NCI-H1694 treated with DMSO at 0.1 percent for 48 hours (cell line): ENCODE measurements at places on chromosomes 11 and 22.
A peak's percentile ranks its signal among the peaks of the same experiment; 100 is the strongest.

DNA sequence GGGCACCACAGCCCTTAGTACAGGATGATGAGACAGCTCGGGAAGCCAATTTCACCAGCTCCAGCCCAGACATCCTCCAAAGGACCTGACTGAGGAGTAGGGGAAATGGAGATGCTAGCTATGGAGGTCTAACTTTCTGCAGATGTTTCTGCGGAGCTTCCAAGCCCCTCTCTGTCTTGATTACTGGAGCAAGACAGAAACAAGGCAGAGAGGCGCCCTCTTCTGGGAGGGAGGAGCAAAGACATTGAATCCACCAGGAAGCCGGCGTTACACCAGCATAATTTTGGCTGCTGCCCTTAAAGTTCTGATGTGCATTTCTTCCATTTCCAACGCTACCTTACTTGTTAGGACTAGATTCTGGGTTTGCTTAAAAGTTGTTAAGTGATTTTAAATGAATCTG is 107.3 kb upstream of the HSD17B12 start:
- peak; percentile 35 for DNase-seq

- DNase-seq: no peak
Observed at GRCh38 chr11:60530454-60531100, 15.4 kb downstream of the MS4A13 start.

DNA sequence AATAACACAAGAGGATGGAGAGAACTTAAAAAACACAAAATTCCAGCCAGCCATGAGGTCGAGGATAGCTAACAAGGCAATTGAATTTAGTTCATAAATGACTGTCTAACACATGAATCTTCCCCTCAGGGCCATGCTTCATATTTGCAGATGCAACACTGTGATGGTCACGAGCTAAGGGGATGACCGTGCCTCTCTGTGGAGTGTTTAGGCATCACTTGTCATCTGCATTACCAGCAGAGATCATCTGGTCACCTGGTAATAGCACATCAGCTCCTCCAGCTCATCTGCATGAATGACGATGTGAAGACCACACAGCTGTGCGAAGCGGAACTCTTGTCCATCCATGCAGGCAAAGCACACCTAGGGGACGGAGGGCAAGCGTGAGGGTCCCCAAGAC is 20.9 kb upstream of the SLC25A1 start:
- DNase-seq: no peak

GRCh38 chr11:77410076-77410827 is 63.6 kb downstream of the PAK1 start:
- DNase-seq: no peak

DNA sequence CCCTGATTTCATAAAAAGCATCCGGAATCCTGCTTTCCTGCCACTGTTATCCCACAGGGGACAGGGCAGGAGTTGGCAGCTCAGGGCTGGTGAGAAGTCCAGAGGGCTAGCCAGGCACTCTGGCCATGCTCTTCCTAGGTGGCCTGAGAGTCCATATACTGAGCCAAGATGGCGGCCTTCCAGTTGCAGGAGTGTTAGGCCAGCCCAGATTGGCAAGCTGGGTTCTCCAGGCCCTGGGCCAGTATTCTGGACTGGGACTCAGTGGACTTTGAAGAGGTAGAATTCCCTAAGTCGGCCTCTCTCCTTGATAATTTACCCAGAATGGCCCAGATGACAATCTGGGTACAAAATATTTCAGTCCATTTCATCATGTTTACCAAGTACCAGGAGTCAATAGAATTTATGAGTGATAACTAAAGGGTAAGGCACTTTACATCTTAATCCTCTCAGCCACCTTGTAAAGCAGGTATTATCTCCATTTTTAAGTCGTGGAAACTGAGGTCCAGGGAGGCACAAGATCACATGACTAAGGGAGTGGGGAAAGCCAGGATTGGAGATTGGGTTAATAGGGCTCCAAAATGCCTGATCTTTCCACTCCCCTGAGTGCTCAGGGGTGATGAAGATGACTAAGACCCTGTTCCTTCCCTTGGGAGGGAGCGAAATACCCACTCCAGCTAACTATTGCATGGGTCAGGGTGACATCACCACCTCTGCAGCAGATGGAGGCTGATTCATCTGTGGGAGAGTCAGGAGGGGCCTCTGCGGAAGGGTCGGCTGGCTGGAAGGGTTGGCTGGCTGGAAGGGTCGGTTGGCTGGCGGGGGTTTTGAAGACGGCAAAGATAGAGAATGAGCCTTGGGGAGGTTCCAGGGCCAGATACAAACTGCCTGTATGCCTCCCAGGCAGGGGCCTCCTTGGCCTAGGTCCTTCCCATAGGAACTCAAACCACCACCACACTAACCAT is 1.2 kb upstream of the MICALL1 start:
- DNase-seq: peak; percentile 13

DNA sequence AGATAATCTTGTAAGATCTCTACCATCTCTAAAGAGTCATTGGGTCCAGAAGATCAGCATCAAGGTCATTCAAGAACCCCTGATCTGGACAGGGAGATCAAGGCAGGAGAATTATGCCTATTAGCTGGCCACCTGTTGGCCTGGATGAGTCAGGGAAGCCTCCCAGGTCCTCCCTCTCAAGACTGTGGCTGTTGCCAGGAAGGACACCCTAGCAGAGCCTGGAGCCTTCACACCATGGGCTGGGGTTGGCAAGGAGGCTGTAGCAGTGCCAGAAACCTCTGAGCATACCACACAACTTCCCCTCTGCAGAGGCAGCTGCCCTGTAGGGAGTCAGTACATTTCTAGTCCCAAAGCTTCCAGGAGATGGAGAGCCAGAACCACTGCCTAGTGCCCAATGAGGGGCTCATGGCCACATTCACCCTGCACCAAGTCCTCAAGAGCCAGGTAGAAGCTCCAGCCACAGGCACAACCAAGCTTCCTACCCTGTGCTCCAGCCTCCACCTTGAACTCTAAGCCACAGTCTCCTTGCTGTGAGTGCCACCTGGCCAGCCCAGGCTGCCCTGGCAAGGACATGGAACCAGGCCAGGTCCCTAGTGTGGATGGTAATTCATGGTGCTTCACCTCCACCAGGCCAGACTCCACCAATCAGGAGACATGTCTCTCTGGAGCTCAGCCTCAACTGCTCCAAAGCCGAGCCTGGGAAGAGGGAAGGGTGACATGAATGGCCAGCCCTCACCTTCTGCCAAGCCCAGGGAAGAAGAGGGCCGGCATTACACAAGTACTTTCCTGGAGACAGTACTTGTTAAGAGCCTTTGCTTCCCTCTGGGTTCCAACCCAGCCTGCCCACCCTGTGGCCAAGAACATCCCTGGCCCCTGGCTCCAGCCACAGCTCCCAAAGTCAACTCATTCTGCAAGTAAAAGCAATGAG is 124.3 kb downstream of the BUD13 start:
- DNase-seq: no peak

- DNase-seq: no peak
Observed at GRCh38 chr22:47074105-47074504, 311.7 kb downstream of the TBC1D22A start.

- DNase-seq: no peak
Observed at GRCh38 chr11:65646288-65646957, 8.5 kb downstream of the SIPA1 start.

- DNase-seq: no peak
Observed at GRCh38 chr11:13672576-13673210, 4.2 kb downstream of the FAR1 start.

- DNase-seq: no peak
Observed at GRCh38 chr11:63015521-63016215, at the start of gene SLC22A8. SLC22A8 (minus strand) TSS chr11:63015841; CDS start chr11:63014958, 883 bp downstream.

DNA sequence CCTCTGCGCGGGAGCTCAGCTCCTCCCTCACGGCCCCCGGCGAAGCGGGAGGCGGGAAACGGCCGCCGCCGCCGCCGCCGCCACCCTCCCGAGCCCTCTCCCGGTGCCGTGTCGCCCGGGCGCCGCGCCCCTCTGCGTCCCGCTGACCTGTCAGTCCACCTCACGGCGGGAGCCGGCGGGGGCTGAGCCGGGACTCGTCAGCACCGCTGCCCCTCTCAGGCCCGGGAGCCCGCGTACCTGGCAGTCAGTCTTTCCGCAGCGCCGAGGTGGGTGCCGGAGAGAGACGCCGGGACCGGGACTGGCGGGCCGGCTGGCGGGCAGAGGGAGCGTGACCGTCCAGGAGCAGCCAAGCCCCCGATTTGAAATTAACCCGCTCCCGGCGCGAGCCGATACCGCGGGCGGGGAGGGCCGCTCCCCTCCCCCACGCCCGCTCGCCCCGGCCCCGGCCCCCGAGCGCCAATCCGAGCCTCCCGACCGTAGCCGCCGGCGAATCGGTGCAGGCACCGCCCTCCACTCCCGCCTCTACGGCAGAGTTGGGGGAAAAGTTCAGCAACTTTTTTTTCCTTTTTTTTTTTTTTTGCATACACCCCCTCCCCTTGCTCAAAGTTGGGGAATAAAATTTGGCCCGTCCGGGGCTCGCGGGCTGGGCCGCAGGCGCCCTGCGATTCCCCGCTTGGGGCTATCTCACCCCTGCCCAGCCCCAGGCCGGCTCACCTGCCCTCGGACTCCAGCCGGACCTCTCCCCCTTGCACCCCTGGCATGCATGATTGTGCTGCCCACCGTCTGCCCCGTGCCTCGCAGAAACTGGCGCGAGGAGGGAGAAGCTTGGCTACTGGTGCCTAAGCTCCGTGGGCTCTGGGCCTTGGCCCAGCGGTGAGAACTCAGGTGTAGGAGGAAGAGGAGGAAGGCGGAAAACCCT is 774 bp upstream of the E2F8 start:
- no peak for DNase-seq

DNA sequence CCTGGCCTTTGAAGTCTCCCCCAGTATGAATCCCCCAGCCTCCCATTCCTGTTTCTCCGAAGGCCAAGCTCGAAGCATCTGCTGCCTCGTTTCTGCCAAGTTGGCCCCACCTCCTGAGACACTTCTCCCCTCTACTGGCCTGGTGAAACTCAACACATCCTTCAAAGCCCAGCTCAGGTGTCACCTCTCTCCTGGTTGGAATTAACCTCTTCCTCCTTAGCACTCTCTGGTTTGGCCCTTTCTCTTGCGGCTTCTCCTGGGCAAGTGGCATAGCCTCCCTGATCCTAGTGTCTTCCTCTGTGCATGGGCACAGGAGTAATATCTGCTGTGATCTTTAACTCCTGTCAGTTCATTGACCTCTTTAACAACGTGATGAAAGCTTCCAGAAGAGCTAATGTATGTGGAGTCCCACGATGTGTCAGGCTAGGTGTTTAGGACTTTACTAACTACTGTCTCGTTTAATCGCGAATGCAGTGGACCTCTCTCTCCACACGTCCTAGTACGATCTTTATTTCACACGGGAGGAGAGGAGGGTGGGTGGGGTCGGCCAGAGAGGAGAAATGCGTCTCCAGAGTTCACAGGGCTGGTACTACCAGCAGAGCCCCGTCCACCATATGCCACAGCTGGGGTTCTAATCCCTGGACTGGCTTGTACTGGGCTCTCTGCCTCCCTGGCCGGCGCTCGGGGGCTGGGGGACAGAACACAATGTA is 826 bp upstream of the PTPRJ start:
- no peak for DNase-seq

GRCh38 chr22:37231406-37232139 is 12.5 kb downstream of the RAC2 start:
- no peak for DNase-seq

GRCh38 chr11:33557201-33557600 is 143.4 kb downstream of the C11orf91 start:
- no peak for DNase-seq

GRCh38 chr11:82883853-82884252 is 16.4 kb downstream of the PRCP start:
- DNase-seq: no peak

GRCh38 chr11:129457321-129457720 is 81.7 kb downstream of the BARX2 start:
- no peak for DNase-seq

DNA sequence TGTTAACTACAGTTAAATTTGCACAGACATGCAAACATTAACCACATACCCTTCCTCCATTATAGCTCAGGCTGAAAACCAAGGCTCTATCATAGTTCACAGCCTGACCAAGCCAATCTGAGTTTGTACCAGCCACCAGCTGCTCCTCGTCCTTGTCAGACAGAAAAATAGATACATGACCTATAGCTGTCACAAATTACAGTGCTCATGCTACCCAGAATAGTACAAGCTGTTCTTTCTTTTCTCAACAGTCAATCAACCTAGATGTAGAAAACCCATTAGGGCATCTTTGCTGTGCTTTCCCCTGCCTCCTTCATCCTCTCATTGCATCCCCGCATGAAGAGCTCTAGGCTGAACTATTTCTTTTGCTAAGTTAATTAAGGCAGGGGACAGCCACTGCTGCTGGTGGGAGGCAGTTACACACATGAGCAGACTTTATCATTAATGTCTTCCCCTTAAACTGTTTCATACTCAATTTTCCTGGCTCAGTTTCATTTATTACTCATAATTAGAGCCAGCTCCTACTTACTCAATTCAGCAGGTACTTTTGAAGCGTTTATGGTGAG is 148.3 kb downstream of the TRPC6 start:
- no peak for DNase-seq

DNA sequence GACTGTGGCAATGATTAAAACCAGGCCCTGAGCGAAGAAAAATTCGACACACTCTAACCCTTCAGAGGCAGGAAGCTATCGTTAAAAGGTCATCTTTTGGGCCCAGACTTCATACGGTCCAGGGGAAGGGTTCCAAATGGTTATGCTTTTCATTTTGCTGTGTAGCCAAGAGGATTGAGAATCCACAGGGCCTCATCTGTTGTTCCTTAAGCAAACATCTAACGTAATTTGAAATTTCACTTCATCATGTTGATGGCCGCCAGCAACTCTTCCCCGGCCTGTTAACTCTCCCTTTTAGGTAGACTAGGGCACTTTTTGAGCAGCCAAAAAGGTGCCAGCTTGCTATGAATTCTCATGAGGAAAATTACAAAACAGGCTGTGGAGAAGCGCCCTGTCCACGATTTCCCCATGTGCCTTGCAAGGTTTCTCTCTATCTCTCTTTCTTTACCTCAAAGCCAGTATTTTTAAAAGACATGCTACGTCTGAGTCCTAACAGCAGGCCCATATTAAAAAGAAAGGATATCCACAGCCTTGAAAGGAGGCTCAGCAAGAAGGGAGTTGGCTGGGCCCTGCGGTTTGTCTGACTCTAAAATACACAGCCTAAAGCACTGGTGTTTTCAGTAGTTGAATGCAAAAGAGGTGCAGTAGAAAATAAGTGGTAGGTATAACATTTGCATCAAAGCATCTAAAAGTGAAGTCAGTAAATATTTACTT is 356.3 kb upstream of the NARS2 start:
- DNase-seq: no peak

GRCh38 chr11:68539395-68539794 is 78.8 kb downstream of the PPP6R3 start:
- no peak for DNase-seq

DNA sequence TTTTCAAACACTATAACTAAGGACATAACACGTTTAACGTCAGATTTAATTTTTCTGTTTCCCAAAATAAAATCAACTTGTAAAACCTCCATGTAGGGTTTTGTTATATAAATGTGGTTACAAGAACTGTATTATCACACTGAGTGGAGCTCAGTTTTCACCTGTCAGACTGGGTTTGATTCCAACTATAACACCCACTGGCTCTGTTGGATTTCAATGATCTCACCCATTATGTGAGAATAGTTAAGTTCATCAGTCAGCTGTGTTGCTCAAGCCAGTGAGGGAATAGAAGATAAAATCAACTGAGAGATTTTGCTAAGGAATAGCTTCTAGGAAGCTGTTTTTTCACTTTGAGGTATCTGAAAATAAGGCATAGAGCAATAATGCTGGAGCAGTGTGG is 5.1 kb upstream of the OR52R1 start:
- no peak for DNase-seq

GRCh38 chr11:104327861-104328511 is 164.0 kb upstream of the PDGFD start:
- DNase-seq: no peak
